ENCODE measurements at places on chromosomes 5 and 9.

DNA sequence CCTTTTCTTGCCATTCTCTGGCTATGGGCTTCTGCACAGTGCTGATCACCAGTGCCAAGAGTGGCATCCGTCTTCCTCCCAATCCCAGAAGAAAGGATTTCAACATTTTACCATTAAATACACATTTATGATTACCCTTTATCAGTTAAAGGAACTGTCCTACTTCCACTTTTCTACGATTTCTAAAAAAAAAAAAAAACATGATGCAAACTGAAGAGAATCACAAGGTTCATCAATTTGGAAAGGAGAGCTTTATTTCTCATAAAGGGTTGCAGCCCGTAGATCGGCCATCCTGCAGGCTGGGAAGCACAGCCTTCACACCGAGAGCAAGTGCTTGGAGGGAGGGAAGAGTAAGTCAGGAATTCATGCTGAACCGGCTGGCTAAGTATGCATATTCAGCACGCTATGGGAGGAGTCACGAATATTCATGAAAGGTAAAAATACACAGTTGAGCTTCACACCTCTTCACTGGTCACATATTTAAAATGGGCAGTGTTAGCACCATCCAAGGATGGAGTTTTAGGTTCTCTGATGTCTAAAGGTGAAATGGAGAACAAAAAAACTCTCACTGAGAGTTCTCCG is 52.5 kb upstream of the SEMA4D start:
- no peak for DNase-seq

DNA sequence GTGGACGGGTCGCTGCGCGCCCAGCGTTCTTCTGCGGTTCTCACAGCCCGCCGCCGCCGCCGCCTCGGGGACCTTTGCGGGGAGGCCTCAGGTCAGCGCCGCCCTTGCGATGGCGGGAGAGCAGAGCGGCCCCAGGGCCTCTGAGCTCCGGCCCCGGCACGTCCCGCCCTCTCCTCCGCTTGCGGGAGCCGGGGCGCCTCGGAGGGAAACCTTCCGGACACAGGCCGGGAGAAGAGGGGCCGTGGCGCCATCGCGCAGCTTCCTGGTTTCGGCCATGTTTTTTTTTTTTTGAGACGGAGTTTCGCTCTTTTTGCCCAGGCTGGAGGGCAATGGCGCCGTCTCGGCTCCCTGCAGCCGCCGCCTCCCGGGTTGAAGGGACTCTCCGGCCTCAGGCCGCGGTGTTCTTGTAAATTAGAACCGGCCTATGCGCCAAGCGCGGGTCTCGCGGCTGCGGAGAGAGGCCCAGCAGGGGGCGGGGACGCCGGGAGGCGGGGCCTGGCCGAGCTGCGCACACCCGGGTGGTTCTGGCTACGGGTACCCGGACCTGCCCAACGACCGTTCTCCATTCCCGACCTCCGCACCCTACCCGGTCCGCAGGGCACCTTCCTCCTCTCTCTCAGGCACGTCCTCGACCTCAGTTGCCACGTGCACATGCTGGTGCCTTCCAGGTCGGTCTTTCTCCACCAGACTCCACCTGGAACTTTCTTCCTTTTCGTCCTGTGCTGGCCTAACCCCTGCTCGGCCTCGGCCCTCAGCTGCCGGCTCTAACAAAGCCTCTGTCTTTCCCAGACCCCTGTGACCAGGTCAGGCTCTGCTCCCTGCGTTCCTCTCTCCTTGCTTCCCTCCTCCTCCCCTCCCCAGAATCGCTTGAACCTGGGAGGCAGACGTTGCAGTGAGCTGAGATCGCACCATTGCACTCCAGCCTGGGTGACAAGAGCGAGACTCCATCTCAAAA is 28.8 kb upstream of the MGAT1 start:
- peak; percentile 43 for DNase-seq

GRCh38 chr9:125663127-125663526 is 43.9 kb downstream of the MAPKAP1 start:
- DNase-seq: no peak

DNA sequence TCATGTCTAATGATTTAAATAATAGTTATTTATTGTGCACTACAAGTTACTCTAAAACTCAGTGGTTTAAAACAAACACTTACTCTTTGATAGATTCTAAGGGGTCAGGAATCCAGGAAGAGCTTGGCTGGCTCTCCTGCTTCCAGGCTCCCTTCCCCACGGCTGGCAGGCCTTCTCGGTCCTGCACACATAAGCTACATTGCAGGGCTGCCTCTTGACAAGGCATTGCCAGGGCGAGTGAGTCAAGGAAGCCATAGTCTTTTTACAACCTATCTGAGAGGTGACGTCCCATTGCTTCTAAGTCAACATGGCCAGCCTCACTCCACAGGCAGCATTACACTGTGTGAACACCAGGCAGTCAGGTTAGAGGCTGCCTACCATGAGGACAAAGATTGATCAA is 119.8 kb downstream of the AUH start:
- peak; percentile 60 for DNase-seq

DNA sequence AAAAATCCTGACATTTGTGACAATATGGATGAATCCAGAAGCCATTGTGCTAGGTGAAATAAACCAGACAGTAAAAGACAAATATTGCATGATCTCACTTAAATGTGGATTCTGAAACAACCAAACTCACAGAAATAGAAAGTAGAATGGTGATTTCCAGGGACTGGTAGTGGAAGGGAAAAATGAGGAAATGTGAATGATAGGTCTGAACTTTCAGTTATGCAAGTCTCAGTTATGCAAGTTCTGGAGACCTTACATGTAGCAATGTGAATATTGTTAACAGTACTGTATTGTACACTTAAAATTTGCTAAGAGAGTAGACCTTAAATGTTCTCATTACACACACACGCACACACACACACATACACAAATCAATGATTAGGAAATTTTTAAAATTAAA is 84.9 kb downstream of the SLCO4C1 start:
- no peak for DNase-seq

All from NCI-H510A treated with DMSO at 0.1 percent for 48 hours (cell line).